ENCODE measurements at places on chromosomes 6 and 20.
A peak's percentile ranks its signal among the peaks of the same experiment; 100 is the strongest.

DNA sequence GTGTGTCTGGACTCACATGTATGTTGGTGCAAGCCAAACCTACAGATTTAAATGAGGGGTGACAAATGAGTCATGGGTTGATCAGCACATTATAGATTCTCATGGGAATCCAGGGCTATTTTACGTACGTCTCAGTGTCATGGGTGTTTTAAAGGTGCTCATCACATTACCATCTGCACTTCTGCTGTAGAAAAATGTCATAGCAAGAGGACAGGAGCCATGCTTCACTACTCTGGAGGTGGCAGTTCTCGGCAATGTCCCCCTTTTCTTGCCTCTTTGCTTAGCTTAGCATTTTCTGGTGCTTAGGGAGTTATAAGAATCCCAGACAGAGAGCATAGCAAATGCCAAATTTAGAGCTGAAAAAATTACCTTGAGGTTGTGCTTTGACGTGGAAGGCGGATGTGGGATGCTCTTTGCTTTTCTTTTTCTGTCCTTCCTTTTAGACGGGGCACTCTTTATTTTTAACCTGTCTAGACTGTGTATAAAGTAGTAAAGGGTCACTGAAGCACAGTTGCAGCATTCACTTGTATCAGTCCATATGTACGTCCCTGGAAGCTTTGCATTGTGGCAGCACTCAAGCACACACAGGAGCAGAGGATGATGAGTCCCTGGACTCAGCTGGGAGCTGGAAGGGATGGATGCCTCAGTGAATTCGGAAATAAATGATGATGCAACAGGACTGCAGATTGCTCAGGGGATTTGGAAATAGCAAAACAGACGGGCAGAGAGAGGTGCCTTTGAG, 139.7 kb downstream of the SYNDIG1 start:
- DNase-seq, result no peak

GRCh38 chr6:76516924-76517323, 444.5 kb upstream of the IMPG1 start:
- no peak for DNase-seq

DNA sequence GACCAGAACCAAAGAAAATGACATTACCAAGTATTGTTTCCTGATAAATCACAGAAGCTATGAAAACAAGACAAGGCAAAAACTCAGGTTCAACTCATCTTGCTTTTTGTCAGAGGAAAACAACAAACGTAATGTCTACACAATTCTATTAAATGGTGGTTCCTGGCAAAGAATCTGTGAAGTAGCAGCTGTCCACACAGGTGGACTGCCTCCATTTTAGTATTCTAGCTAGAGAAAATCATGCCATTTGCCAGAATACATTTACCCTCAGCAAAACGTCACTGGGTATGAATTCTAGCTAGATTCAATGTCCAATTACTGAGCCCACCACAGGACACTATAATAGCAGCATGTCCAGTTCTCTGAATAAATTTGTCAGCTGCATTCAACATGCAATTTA, 125.4 kb downstream of the ADGRB3 start:
- no peak for DNase-seq

GRCh38 chr6:109296971-109297372, 85.3 kb downstream of the CD164 start:
- peak; percentile 67 for DNase-seq

- peak; percentile 21 for DNase-seq
Measured at GRCh38 chr6:170443151-170443662, 109.9 kb downstream of the PSMB1 start.

DNA sequence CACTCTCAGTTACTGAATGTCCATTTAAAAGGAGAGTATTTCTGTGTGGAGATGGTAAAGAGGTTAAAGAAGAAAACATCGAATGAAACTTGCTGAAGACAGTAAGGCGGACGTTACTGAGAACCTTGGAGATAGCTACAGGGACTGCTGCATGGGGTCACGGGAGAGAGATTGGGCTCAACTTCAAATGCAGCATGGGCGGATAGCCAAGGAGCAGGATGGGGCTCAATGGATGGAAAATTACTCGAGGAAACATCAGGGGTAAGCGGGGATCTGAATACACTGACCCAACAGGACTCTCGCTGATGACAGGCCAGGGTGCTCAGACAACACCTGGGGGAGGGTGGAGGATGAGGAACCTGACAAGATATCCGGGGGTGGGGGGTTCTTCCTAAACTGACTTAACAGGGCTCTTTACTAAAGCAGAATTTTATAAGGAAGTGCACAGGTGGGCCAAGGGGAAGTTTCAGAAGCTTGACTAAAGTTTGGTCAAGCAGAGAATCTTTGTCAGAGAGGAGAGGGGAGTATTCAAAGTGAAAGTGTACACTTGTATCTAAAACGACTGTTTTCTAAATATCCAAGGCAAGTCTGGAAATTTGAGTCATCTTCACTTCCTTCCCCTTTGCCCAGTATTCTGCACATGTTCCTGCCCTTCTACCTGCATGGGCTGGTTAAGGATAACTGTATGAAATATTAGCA, 22.8 kb downstream of the ECT2L start:
- no peak for DNase-seq

- DNase-seq, result peak; percentile 76
Measured at GRCh38 chr20:58888521-58889333, 36.2 kb downstream of the GNAS start.

DNA sequence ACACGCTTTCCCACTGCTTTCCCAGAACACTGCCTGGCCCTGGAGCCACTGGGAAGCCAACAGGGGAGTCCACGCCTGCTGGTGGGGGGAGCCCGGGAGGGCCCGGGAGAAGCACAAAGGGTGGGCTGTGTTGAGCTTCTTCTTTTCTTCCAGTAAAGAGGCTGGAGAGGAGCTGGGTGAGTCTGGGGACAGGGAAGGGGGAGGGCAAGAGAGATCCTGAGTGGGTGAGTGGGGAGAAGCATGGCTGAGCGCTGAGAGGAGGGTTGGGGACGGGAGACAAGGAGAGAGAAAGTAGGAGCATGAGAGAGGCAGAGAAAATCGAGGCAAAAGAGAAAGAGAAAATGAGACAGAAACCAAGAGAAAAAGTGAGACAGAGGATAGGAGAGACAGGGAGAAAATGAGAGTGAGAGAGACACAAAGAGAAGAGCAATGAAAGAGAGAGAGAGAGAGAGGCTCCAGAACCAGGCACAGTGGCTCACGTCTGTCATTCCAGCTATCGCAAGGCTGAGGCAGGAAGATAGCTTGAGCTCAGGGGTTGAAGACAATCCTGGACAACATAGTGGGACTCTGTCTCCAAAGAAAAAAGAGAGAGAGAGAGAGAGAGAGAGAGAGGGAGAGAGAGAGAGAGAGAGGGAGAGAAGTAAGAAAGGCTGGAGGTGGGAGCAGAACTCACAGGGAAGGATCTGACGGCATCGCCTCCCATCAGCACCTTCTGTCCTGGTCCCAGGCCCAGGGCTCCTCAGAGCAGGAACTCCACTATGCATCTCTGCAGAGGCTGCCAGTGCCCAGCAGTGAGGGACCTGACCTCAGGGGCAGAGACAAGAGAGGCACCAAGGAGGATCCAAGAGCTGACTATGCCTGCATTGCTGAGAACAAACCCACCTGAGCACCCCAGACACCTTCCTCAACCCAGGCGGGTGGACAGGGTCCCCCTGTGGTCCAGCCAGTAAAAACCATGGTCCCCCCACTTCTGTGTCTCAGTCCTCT, 2.0 kb downstream of the LST1 start:
- DNase-seq, result no peak

DNA sequence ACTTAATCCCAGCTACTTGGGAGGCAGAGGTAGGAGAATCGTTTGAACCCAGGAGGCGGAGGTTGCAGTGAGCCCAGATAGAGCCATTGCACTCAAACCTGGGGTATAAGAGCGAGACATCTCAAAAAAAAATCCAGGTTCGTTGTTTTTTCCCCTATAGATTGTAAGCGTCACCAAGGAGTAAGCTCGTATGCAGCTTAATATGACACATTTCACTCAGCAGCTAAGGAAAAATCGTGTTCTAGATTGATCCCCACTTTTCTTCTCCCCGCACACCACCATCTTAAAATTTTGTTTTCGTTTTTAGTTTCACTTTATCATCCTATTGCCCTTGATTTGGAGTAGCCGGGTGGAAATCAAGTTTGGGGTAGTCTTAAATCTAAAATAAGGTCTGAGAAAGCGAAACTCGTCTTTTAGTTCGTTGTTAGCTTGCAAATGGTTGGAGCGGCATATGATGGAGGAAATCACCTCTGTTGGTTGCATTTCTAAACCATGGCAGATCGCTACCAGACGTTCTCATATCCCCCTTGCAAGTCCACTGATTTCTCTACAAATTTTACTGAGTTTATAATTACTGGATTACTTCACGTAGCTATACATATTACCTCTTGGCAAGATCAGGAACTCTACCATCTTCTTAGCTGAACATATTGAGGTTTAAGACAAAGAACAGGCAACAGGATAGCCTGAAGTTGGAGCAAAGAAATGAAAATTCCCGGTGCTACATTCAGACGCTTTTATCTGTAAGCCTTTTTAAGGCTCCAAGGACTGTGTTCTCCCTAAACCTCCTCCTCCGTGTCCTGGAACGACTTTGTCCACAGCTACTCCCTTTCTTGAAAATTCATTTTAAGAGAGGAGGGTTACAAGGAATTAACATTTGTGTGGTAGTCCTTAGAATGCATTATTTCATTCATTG, 91.1 kb upstream of the BTN3A2 start:
- DNase-seq, result peak; percentile 44

DNA sequence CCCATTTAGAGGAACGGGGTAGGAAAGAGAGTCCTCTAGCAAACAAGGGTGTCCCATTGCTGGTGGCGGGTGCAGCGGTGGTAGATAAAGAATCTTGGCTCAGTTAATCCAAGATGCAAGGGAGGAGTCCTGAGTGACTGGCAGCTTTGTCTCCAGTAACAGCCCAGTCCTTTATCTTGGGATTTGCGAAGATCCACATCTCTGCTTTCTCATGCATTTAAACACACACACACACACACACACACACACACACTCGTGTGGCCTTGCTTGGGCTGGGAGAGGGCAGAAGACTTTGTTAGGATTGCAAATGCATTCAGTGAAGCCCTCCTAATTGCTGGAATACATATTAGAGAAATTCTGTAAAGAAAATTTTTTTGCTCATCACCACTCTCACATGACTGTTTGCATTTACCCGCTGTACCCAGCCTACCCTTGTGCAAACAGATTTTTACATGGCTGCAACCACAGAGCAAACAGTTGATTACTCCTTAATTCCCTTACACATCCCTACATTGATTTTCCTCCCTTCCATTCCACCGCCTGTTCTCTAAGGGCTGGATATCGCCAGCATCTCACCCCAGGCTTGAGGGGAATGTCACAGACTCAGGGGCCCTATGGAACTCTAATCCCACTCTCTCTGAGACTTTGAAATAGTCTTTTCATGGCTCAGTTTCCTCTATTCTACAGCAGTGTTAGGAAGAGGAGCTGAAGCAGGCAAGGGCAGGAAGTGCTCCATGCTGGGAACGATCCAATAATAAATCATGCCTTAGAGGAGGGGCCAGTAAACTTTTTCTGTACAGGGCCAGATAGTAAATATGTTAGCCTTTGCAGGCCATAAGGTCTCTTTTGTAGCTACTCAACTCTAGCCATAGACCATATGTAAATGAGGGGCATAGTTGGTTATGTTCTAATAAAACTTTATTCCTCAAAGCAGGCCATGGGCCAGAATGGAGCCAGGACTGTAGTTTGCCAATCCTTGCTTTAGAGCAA, 3.5 kb downstream of the C6orf132 start:
- DNase-seq, result peak; percentile 66

- DNase-seq, result peak; percentile 18
Measured at GRCh38 chr6:35552285-35552917, 39.7 kb upstream of the TULP1 start.

DNA sequence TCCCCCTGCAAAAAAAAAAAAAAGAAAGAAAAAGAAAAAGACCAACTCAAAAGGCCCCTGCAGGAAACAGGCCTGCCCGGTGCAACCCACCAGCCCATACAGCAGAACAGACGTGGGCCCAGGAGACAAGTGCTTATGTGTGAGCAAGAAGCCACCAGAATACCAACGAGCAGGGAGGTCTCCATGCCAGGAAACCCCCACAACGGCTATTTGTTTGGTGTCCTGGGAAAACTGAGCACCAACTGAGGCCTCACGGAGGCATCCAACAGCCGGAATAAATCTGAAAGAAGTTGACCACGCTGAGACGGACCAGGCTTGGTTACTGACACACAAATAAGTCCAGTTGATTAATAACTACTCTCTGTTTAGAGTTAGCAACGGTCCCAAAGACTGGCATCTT, 29.7 kb downstream of the PTPRT start:
- no peak for DNase-seq

DNA sequence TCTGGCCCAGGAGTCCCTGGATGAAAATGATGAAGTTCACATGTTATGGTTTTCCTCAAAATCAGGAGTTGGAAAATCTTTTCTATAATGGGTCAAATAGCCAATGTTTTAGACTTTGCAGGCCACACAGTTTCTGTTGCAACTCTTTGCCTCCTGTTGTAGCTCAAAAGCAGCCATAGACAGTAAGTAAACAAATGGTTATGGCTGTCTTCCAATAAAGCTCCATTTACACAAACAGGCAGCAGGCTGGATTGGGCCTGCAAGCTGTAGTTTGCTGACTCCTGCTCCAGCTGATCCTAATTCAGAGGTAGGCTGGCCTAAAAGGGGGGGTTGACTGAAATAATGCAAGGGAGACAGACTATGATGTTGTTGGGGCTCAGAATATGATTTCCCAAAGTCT, 33.0 kb downstream of the METTL24 start:
- peak; percentile 57 for DNase-seq

DNA sequence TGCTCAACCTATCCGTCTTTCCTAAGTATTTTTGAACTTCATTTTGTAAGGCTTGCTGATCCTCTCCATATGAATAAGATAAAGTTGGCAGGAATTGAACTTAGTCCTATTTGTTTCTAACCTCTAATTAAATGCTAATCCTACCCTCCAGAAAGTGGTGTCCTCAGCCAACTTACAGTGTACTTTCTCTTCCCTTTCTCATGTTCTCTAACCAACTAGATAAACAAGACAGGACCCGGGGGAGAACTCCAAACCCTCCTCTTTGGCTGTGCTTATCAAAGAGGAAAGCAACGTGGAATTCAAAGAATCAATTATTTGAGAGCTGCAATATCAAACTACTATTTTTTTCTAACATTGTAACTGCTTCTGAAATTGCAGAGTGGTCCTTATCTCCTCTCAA, 56.5 kb upstream of the NRSN1 start:
- DNase-seq, result no peak

DNA sequence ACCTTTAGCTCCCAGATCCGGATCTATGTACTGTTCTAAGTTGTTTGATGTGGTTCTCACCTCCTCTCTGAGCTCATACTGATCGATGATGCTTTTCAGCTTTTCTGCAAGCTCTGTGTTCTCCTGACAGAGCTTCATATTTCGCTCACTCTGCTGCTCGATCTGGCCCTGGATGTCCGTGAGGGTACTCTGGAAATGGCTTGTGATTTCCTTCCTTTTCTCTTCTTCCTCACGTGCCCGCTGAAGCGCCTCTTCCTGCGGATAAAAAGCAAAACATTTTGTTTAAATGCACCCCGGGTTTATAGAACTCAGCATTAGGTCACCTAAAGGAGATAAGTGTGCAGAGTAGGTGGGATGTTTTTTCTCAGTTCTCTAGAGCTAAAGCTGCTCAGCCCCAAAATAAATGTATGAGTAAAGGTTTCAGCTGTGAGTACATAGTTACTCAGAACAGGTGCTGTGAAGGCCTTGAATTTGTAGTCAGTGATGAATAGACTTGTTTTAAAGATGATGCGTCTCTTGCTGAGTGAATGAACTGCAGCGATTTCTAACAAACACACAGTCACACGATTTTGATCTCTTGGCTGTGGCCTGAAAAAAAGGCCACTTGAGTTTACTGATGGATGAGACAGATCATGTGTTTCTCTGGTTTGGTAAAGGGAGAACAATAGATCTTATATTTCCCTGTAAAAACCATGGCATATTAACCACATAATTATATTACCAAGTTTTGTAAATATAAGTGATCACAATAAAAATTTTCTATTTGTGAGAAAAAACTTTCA, 29.1 kb downstream of the TXLNB start:
- peak; percentile 83 for DNase-seq

- DNase-seq, result no peak
Measured at GRCh38 chr20:23225407-23226060, 125.1 kb upstream of the NXT1 start.
